ENCODE measurements at places on chromosomes 2 and 18.
A peak's percentile ranks its signal among the peaks of the same experiment; 100 is the strongest.

- no peak for DNase-seq
Observed at GRCh38 chr18:57141208-57142129, 5.4 kb upstream of the BOD1L2 start.

- DNase-seq: no peak
Observed at GRCh38 chr2:196128749-196129148, 42.6 kb downstream of the STK17B start.

- no peak for DNase-seq
Observed at GRCh38 chr2:186605041-186605440, 15.2 kb downstream of the ITGAV start.

- DNase-seq: no peak
Observed at GRCh38 chr2:78940998-78941397, 84.5 kb upstream of the REG3G start.

DNA sequence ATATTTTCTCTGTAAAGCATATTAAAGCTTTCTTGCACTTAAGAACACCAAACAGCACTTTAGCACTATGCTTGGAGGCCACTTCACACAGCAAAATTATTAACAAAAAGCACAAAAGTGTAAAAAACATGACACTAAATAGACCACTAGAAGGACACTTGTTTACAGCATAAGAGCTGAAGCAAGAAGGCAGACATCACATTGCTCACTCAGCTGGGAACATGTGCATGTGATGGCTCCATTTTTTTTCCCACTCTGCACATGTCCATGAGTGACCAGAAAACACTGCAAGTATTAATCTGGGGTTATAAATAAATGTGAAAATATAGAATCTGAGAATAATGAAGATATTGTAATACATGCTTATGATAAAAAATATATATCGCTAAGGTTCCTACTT lies 103.1 kb upstream of the MAPRE2 start:
- DNase-seq: no peak

- no peak for DNase-seq
Observed at GRCh38 chr18:49645841-49646351, 84.0 kb downstream of the LIPG start.

GRCh38 chr2:112848833-112849232 lies 12.3 kb upstream of the IL1B start:
- no peak for DNase-seq

- no peak for DNase-seq
Observed at GRCh38 chr18:49398331-49398730, 62.1 kb downstream of the DYM start.

- peak; percentile 11 for DNase-seq
Observed at GRCh38 chr2:217489145-217489960, 513.4 kb downstream of the TNS1 start.

DNA sequence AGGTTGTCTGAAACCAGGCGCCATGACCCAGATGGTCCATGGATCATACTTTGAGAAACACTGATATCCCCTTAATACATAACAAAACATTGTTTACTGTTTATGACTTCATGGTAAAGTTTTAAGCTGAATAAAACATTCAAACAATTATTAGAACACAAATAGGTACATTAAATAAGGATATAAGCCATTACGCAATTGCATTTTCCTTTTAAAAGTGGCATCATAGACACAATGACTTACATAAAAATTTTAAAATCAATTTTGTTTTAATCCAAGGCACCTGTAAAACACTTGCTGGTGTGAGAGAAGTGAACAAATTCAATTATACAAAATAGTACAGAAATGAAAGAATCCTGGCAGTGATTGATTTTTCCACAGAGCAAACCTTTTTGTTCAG lies 10.2 kb upstream of the CPLX4 start:
- no peak for DNase-seq

GRCh38 chr2:121491518-121491917 lies 39.2 kb upstream of the RNU4ATAC start:
- no peak for DNase-seq

- no peak for DNase-seq
Observed at GRCh38 chr2:177275743-177276055, 11.2 kb upstream of the NFE2L2 start.

DNA sequence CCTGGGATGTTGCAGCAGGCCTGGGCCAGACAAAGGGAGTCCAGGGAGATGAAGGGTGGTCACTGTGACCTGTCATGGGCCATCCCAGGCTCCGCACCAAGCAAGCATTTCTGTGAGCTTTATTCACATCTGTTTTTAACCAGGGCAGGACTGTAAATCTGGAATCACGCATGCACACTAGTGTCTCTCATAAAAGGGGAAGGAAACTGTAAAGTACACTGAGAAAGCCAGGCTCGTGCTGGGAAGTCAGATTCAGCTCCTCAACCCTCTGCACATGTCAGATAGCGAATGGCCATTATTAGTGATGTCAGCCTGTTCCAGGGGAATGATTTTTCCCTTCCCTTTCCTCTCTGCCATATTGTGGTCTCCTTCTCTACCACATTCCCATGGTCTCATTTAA lies 818.6 kb upstream of the RAB6C start:
- no peak for DNase-seq

DNA sequence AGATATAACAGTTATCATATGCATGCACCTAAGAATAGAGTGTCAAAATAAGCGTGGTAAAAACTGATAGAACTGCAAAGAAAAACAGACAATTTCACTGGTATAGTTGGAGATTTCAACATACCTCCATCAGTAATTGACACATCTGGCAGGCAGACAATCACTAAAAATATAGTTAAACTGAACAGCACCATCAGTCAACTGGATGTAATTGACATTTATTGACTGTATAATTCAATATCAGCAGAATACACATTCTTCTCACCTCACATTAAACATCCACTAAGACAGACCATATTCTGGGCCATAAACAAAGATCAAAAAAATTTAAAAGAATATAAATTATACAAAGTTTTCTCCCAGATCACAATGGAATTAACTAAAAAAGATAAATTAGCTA lies 378.5 kb upstream of the RGPD4 start:
- no peak for DNase-seq

- no peak for DNase-seq
Observed at GRCh38 chr2:207165121-207166038, at the start of gene KLF7. TSS of gene KLF7 (minus strand) at chr2:207165948. CDS start at chr2:207165568, 380 bp downstream.

- DNase-seq: no peak
Observed at GRCh38 chr18:3793545-3793944, 343.6 kb downstream of the TGIF1 start.

- no peak for DNase-seq
Observed at GRCh38 chr18:51137891-51138290, 59.6 kb downstream of the MEX3C start.

- DNase-seq: no peak
Observed at GRCh38 chr18:49100226-49100968, 149.6 kb upstream of the SMAD7 start.

DNA sequence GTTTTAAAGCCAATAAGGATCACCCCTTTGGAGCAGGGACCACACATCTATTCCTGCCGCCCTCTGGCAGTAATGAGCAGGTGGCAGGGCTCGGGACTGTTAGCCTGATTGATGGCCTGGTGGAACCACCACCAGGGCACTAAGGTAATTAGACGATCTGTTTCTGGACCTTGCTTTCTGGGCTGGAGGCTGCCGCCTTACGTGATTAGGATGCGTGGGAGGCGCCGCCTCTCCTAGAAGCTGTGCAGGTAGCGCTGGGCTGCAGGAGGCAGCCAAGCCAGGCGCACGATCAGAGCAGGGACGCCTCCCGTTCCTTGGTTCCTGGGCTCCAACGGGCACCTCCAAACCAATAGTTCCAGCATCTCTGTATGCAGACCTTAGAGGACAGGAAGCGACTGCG lies 242.6 kb upstream of the RAB12 start:
- no peak for DNase-seq

- DNase-seq: no peak
Observed at GRCh38 chr2:179344280-179344964, 79.8 kb upstream of the SESTD1 start.

DNA sequence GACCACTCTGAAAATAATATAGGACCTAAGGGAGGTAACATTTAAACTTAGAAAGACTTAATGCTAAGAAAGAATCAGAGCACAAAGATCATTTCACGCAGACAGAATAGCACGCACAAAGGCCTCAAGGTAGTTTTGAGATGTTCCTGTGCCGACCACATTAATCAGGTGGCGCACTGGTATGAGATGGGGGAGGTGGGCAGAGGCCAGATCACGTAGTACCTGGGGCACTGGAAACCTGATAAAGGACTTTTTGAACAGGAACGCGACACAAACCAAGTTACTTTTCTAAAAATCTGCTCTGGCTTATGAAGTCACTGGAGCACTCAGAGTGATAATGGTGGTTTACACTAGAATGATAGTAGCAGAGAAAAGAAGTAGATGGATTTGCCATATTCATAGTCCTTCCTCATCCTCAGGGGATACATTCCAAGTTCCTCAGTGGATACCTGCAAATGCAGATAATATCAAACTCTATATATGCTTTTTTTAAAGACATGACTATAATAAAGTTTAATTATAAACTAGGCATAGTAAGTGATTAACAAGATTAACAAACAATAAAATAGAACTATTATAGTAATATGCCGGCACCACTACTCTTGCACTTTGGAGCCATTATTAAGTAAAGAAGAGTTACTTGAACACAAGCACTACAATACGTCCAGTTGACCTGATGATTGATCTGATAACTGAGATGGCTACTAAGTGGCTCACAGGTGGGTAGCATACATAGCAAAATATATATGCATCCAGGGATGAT lies 42.6 kb upstream of the CDCA7 start:
- DNase-seq: no peak

GRCh38 chr18:22552254-22552653 lies 134.5 kb upstream of the CTAGE1 start:
- no peak for DNase-seq

- DNase-seq: no peak
Observed at GRCh38 chr18:45165176-45165713, 450.0 kb upstream of the SLC14A2 start.

- no peak for DNase-seq
Observed at GRCh38 chr18:12802538-12802937, 81.5 kb downstream of the PTPN2 start.

DNA sequence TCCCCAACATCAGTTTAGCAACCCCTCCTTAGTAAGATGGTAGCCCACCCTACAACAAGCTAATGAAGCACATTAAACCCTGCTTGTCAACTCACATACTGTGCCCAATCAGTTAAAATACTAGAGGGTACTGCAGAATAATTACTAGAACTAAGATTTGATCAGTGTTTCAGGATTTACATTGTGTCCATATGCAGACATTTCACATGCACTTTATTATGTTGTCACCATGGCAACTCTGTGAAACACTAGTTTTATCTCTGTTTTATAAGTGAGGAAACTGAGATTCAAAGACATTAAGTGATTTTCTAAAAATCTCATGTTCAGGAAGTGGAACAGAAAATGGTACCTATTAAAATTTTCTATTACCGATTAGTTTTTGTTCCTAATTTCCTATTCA lies 61.7 kb downstream of the CYBRD1 start:
- no peak for DNase-seq

DNA sequence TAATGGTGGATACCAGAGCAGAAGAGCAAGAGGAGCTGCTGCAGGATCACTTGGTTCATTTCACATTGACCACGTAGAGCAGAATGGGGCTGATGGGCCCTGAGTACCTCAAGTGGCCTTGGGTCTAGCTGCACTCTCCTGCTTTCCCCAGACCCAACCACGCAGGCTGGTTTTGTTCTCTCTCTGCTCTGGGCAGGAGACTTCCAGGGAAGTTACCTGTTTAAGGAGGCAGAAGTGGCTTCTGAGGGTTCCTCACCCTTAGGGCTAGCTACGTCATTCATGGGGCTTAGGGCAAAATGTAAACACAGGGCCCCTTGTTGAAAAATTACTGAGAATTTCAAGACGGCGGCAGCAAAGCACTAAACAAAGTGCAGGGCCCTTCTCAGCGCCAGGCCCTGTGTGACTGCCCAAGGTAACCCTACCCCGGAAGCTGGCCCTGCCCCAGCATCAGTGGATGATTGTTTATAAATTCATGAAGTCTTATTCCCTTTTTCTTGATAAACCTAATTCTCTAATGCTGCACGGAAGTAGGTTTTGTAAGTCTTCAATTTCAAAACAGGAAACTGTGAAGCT lies 75.9 kb downstream of the TMEM182 start:
- no peak for DNase-seq

All from amniotic stem cell (primary cell).